Left ventricle myocardium inferior (tissue), 1 donor: ENCODE measurements at places on chromosomes 2 and 18.

DNA sequence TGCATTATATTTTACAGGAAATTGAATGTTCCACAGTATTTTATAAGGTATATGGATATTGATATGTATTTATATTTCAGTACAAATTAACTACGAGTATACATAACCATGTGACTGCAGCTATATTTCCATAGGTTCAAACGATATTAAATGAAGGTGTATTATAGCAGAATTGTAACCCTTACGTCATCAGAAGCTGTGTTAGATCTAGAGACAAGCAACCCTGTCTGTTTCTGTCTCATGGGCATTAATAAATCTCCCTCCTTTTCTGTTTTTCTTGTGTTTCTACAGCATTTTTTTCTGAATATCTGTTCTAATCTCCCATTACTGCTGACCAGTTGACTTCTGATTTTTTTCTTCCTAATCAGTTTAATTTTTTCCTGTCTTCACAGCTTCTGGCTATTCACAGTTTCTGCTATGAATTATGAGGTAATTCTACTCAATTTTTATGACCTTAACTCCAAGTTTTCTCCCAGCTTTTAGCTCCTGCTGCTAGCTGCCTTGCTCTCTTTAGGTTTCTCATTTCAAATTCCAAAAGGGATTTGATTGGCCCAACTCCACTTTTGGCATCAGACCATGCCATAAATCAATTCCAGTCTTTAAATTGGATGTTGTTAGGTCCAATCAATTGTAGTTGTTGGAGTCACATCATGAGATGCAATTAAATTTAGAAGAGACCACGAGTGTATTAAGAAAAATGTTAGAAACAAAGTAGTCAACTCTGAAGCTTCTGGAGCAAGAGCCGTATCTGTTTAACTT is 277.5 kb upstream of the ZSWIM2 start:
- DNase-seq, result no peak

DNA sequence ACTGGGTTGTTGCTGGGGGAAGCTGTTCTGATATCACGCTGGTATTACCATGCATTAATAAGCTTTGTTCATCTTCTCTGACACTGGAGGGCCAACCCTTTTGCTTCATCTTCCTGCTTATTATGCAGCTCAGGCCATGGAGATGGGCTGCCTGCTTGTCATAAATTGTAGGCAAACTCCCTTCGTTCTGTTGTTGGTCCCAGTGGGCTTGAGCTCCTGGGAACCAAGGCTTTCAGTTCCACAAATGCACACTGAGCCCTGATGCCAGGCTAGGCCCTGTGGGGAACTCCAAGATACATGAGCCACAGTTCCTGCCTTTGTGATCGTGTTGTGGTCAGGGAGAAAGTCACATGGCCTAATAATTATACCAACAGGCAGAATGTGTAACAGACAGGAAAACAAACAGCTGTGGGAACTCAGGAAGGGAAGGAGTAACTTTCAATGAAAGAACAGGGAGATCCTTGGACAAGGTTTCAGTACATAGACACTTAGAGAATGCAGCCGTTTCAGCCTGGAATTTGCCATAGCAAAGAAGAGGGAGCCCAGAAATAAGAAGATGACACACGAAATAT is 49.0 kb upstream of the BCL2L11 start:
- no peak for DNase-seq

DNA sequence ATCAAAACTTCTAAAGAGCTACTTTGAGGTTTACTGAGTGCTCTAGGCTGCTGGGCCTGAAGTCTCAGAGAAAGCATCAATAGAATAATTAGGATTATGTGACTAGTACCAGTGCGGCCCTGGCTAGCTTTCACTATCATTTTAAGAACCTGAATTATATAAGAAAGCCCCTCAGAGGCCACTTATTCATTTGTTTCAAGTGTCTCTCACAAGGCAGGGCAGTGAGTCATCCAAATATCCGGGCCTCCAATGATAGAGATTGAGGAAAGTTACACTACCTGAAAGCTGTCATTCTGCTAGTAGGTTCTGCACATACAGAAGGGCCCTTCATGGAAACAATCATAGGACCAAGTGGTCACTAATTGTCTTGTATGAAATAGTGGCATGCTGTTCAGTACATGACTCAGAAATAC is 193.1 kb downstream of the L3MBTL4 start:
- no peak for DNase-seq

GRCh38 chr2:117436697-117437096 is 377.8 kb upstream of the DDX18 start:
- no peak for DNase-seq

DNA sequence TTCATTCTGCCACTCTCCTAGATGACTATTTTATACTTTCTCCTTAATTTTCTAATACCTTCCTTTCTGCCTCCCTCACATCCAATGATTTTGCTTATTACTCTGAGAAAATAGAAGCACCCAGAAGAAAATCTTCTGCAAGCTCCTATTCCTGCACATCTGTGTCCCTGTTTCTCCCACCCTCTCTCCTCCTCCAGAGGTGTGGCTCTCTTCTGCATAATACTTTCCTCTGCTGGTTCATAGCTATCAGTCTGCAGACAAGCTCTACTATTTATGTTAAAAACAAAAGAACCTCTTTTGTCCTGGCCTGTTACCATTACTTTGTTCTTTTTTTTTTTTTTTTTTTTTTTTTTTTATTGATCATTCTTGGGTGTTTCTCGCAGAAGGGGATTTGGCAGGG is 34.3 kb downstream of the ACSL3 start:
- DNase-seq, result no peak

DNA sequence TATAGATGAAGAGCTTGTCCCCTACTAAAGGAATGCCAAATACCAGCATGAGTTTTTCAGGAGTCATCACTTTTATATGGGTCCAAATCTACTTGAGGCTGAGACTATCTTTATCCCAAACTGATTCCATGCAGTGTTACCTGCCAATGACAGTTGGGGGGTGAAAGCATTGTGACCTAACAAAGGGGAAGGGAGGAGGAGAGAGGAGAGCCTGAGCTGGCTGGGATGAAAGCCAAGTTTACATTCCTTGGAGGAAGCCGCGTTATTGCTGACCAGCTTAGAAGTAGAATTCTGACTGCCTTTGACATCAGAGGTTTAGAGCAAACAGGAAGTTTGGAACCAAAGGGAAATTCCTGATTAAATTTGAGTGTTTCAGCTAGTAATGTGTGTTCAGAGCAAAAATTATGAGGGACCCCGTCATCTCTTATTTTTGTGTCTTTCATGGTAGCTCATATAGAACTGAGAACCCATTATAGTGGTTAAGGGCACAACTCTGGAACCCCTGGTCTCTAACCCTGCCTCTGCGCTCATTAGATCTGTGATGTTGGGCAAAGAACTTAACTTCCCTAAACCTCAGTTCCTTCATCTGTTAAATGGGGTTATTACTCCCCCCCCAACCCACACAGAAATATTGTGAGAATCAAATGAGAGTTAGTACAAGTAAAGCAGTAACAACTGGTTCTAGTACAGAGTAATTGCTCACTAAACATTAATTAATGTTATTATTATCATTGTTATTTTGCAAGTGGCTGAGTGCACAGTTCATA is 199.3 kb upstream of the EPAS1 start:
- DNase-seq, result no peak

DNA sequence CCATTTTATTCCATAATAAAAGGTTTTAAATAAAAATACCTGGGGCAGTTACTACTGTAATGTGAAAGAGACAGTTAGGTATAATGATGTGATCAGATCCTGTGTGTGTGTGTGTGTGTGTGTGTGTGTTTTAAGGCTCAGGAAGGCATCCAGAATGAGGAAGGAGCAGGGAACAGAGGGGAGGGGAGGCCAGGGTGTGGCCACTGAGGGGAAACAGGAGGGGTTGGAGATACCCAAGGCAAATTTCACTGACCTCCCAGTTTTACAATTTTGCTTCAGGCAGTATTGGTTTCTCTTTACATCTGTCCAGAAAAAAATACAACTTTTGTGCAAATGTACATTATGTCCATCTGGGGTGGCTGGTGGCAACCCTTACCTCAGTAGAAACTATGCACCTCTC is 163.5 kb upstream of the FBXO11 start:
- DNase-seq, result no peak

DNA sequence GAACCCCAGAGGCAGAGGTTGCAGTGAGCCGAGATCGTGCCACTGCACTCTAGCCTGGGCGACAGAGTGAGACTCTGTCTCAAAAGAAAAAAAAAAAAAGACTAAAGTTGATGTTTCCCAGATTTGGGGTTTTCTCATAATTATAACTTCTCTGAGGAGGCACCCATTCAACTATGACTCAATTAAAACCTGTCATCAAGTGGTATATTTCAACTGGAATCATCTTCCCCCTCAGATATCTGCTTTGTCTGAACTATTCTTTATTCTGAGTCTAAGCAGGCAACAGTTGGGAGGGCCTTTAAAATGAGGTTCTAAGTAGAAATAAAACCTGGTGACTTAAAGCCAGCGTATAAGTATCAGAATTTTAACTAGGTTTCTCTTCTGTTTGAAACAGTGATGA is 88.5 kb downstream of the PTRHD1 start:
- no peak for DNase-seq

- no peak for DNase-seq
These were observed 160.3 kb upstream of the COL3A1 start for GRCh38 chr2:188813857-188814256.

DNA sequence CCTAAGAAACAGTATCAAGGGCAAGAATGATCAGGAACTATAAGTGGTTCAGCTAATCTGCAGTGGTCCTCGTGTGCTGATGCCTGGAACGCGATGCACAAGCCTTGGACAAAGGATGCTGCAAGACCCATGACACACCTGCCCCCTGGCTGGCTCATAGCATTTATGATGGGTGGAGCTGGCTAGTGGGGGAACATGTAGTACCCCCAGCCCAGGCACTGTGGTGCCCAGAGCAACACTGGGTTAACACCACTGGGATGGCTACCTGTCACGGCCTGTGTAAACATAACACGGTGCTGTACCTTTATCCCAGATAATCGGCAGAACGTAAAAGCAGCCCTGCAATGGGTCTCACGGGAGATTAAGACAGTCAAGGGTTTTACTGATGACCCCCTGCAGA is 60.3 kb upstream of the PEX13 start:
- DNase-seq, result no peak

DNA sequence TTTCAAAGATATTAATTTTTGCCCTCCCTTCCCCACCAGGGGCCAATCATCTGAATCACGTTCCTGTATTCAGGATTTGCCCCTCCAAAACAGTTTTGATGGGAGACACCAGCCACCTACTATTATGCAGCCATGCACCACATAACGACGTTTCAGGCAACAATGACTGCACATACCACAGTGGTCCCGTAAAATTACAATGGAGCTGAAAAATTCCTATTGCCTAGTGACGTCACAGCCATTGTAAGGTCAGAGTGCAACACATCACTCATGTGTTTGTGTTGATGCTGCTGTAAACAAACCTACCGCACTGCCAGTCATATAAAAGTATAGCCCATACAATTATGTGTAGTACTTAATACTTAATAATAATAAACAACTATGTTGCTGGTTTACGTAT is 22.6 kb downstream of the ITM2C start:
- no peak for DNase-seq

DNA sequence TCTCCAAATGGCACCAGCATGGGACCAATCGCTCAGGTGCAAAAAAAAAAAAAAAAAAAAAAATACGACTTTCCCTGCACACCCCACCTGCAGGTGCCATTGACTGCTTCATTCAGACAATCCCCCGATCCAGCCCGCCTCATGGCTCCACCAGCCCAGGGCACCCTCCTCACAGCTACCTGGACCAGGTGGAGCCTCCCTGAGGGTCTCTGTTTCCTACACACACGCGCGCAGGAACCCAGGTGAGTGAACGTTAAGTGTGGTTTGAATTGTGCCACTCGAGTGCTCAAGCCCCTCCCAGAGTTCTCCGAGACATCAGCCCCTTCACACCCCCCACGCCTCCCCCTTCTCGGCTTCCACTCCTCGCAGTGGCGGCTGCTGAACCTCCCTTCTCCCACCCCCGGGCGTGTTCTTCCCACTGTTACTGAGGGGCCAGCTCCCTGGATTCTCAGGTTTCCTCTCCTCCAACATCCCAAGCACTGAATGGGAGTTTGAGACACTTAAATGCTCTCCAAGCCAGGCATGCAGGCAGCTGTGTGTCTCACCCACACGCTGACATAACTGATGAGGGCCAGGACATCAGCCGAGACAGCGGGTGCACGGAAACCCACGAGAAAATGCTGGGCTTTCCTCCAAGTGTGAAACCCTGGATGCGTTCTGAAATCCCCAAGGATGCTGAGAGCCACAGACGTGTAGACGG is 88.8 kb upstream of the SNTG2 start:
- no peak for DNase-seq

GRCh38 chr2:152710713-152711112 is 6.5 kb downstream of the PRPF40A start:
- no peak for DNase-seq

DNA sequence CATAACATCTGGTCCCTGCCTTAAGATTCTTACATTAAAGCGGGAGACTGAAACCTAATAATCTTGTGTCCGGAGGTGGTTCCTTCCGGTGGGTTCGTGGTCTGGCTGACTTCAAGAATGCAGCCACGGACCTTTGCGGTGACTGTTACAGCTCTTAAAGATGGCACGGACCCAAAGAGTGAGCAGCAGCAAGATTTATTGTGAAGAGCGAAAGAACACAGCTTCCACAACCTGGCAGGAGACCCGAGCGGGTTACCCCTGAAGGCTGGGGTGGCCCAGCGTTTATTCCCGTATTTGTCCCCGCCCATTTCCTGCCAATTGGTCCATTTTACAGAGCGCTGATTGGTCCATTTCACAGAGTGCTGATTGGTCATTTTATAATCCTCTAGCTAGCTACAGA is 122.3 kb upstream of the SIX2 start:
- no peak for DNase-seq

- no peak for DNase-seq
These were observed 322.2 kb upstream of the MYT1L start for GRCh38 chr2:2653231-2653630.

- DNase-seq, result no peak
These were observed 202.9 kb downstream of the KCNH7 start for GRCh38 chr2:162635706-162636105.

- DNase-seq, result no peak
These were observed 22.6 kb downstream of the EIPR1 start for GRCh38 chr2:3354986-3355385.

DNA sequence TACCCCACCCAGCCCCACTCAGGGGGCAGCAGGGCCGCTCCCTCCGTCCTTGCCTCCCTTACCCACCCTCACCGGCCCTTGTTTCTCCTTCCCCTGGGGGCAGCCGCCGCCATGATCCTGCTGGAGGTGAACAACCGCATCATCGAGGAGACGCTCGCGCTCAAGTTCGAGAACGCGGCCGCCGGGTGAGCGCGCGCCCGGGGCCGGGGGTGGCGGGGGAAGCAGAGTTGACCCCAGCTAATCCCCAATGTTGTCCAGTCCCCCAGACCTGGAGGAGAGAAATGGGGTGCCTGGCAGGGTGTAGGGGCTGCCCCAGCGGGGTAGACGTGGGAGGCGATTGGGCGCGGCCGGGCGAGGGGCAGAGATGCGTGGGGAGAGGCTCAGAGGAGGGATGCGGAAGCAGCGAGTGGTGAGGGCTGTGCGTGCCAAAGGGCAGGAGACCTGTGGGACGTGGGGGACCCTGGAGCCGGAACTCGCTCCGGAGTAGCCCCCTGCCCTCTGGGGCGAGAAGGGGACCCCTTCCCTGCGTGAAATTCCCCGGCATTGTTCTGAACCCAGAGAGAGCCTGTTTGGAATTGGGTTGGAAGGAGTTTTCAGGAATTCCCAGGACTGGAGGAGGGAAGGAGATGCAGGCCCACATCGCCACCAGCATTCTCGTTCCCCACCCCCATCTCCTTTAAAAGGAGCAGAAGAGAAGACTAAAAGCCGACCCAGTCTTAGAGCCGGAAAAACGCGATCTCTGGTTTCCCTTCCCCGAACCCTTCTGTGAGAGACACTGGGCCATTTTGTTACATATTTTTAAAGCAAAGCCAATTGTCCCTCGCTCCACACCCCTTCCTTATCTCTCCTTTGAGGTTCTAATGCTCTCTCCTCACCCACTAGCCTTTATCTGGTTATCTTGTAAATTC is 625 bp downstream of the ARPC2 start:
- peak; percentile 54 for DNase-seq
